ENCODE measurements at places on chromosomes 2 and 18. TPM values are rescaled to one million over a fixed set of nuclear protein-coding genes. Genes with fewer than 3 reads are reported as not detected.
A peak's percentile ranks its signal among the peaks of the same experiment; 100 is the strongest.

- no peak for DNase-seq
These were observed 17.9 kb upstream of the GNAL start for GRCh38 chr18:11671156-11671555.

DNA sequence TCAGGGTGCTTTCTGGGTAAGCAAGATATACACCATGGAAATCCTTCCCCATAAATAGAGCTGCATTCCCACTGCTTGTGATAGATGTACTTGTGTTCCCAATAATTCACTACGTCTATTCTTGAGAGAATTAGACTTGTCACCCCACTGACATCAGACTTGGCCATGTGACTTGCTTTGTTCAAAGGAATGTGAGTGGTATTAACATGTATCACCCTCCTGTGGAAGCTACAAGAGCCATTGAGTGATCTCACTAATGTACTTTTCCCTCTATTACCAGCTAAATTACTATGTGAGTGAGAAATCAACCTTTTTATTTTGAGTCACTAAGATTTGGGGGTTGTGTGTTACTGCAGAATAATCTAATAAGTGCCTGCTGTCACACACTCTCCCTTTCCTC lies 176.0 kb downstream of the CCDC178 start:
- DNase-seq, result no peak

DNA sequence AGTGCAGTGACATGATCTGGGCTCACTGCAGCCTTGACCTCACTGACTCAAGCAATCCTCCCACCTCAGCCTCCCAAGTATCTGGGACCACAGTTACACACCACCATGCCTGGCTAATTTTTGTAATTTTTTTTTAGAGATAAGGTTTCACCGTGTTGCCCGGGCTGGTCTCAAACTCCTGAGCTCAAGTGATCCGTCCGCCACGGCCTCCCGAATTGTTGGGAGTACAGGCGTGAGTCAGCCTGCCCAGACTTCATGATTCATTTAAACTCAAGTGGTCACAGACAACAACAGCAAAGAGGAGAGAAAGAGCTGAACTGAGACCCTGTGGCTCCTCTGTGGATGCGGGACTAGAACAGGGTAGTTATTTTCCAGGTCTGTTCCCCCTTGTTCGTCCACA lies 83.0 kb downstream of the TSHZ1 start:
- no peak for DNase-seq

DNA sequence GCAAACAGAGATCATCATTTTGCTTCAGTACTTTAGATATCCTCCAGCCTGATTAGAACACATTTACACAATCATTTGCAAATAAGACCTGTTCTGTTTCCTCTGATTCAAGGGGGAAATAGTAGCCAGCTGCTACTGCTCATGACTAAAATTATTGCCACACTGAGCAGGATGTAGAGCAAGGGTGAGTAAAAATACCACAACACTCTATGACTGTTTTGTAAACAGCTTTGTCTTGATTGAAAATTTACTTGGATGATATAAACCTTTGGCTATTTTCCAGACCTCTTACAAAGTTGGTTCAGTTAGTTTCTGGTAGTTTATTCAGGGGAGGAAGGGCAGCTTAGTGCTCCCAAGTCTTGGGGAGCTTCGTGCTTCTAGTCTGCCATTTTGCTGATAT lies 286.4 kb upstream of the CNTNAP5 start:
- DNase-seq, result peak; percentile 1

The RAB6C gene
- total RNA-seq, result not detected

GRCh38 chr18:1585881-1586488 lies 681.3 kb downstream of the ADCYAP1 start:
- no peak for DNase-seq

The GPR45 gene
- not detected for total RNA-seq

Measured in stomach (tissue), 19 donors.